GM23338 (cell line): ENCODE measurements at places on chromosomes 1 and 21. TPM values are rescaled to one million over a fixed set of nuclear protein-coding genes. Genes with fewer than 3 reads are reported as not detected.

DNA sequence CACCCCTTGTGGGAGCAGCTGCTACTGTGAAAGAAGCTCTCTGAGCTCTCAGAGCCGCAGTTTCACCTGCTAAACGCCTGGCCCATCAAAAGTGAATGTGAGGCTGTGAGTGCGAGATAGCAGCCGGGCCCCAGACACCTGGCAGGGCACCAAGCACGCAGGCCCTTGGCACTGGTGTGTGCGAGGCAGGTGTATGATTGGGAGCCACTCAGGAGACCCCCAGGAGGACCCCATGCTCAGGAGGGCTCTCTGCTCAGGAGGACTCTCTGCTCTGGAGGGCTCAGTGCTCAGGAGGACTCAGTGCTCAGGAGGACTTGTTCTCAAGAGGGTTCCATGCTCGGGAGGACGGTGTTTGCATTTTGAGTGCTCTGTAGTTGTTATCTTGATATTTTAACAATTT lies 14.3 kb upstream of the ADARB1 start:
- no peak for DNase-seq

- no peak for DNase-seq
Observed at GRCh38 chr1:149977345-149977744, 33.2 kb downstream of the OTUD7B start.

DNA sequence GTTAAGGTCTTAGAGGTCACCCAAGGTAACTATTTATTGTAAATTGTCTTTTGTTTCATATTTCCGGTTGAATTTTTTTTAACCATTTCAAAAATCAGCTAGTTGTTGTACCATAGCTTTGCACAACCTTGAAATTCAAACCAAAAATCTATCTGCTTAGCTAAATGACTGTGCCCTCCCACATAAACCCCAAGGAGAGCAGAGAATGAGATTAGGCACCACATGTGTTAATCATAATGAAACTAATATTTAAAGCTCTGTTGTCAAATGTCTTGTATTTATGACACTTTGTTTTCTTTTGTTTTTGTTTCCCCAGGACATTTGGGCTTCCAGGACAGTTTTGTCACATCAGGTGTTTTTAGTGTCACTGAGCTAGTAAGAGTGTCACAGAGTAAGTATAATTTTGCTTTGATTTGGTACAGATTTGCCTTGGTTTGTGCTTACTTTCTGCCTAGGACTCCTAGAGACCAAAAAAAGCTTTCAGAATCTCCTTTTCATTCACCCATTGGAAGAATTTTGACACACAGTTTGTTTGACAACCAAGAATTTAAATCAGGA lies 249.9 kb downstream of the NFIA start:
- no peak for DNase-seq

DNA sequence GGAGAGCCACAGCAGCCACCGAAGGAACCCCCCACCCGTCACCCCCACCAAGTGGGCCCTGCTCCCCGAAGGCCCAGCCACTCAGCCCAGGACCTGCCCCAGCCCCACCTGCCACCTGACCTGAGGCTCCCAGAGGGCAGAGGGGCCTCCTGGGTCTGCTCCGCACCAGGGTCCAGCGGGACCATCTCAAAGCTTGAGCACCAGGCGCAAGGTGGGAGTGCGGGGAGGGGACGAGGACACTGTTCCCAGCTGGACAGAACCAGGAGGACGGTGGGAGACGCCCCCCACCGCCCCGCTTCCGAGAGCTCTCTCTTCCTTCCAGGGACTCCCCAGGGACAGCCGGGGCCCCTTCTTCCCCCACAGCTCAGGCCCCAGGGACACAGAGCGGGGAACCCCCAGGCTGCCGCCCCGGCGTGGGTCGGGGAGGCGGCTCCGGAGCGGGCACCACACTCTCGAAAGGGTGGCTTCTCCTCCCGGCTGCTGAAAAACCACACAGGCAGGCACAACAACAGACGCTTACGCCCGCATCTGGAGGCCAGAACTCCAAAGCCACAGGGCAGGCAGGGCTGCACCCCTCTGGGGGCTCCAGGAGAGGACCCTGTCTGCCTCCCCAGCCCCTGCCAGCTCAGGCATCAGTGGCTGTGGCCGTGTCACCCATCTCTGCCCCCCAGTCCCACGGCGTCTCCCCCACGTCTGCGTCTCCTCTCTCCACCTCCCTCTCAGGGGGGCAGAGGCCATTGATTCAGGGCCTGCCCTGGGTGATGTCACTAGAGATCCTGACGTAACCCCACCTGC lies 1.9 kb upstream of the TTLL10 start:
- DNase-seq = peak; percentile 2

Gene PFKL
- total RNA-seq = 92.3 and 106 TPM in 2 replicates
